Hematopoietic multipotent progenitor cell treated with erythropoietin and hydrocortisone succinate and interleukin-3 and kit ligand, for 6 days (in vitro differentiated cells): ENCODE measurements at places on chromosomes 4 and X.
A peak's percentile ranks its signal among the peaks of the same experiment; 100 is the strongest.

DNA sequence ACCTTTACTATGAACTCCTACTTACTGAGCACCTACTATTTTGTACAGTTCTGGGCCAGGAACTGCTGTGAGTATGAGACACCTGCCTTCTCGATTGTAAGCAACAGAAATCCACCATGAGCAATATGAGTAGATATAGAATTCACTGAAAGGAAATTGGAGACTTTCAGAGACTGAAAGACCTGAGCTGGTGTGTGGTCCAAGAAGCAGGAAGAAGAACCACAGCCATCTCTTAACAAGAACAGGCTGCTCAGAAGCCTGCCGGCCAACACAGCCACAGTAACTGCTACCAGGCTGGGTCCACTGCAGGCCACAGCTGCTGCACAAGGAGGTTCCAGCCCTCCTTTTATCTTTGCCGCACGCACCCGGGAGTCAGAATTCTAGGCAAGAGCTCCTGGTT is 10.8 kb upstream of the ACSL1 start:
- DNase-seq, result no peak

DNA sequence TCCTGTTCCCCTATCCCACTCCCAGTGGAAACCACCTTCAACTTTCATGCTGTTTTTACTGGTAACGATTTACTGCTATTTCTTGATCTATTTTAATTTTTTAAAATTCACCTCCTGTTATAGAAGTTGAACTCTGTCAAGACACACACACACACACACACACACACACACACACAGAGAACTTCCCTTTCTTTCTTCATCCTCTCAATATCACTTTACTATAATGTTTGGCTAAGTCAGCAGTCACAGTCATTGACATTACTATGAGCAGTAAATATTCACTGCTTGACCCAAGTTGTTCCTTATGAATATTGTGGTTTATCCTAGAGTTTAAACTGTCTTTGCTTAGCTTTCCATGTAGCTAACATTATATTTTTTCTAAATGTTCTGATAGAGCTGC is 24.0 kb upstream of the SGMS2 start:
- peak; percentile 15 for DNase-seq

- DNase-seq, result no peak
These were observed 33.7 kb upstream of the LIMCH1 start for GRCh38 chr4:41504167-41504818.

- peak; percentile 27 for DNase-seq
These were observed 36.3 kb upstream of the REST start for GRCh38 chr4:56871371-56871866.

- DNase-seq, result peak; percentile 59
These were observed 773 bp downstream of the PRMT9 start for GRCh38 chr4:147683188-147683591.

GRCh38 chr4:15354371-15355297 is 73.2 kb upstream of the C1QTNF7 start:
- DNase-seq, result no peak

- DNase-seq, result peak; percentile 77
These were observed 357.7 kb upstream of the BOD1L1 start for GRCh38 chr4:13984991-13985800.

DNA sequence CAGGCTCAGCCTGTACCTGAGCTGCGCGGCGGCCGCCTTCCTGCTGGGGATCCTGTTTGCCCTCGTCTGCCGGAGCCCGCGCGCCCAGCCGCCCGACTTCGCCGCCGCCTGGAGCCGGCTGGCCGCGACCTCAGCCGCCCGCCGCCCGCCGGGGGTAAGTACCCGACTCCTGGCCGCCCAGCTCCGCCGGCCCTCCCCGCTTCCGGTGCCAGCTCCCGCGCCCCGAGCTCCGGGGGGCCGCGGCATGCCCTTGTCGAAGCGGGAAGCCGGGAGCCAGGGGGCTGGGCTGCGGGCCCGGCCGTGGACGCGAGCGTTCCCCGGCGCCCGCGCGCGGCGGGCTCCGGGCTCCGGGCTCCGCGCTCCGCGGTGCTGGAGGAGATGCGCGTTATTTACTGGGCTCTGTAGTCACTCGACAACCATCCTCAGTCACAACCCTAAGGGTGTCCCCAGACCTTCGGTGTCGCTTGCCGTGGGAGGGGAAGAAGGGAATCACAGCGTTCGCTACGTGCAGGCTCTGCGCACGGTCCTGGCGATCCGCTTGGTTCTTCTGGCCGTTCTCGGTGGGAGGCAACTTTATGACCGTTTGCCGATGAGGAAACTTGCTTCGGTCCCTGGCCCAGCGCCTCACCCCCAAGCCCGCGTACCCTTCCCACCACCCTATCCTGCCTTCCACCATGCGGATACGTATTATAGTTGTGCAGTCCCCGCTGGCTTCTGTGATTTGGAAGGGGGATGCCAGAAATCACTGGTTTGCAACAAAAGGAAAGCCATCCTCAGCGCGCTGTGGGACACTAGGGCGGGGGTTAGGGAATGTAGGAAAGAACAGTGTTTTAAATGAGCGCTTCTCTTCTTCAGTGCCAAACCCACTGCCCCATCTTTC is 944 bp downstream of the SNX25 start:
- DNase-seq, result peak; percentile 38

DNA sequence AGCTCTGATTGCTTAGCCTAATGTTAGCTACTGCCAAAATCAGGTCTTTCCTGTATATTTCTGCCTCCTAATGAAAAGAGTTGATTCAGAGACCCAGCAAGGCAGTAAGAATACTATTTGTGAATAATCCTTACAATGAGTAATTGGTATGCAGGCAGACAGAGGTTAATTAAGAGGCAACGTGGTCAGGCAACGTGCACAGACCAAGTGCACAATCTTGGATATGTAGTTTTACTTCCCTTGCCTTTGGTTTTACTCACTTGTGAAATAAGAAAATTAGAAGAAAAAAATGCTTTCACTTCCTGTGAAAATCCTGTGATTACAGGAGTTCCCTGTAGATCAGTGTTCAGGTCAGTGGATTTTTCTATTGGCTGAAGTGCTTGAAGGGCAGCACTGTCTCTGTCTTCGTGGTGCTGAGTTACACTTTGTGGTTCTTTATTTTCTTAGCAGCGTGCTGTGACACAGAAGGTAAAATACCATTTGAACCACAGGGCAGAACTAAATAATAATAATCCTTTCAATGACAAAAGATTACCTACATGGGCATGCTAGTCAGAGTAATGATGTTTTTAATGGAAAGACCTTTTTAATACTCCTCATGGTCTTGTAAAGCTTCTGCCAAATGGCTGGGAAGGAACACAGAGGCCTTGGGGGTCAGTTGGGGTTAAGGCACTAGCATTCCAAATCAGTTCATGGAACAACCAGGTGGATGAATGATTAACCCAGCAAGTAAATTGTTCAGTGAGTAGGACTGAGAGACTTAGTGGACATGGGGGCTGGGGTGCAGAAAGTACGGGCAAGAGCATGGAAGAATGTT is 430.9 kb downstream of the MAPK10 start:
- no peak for DNase-seq

DNA sequence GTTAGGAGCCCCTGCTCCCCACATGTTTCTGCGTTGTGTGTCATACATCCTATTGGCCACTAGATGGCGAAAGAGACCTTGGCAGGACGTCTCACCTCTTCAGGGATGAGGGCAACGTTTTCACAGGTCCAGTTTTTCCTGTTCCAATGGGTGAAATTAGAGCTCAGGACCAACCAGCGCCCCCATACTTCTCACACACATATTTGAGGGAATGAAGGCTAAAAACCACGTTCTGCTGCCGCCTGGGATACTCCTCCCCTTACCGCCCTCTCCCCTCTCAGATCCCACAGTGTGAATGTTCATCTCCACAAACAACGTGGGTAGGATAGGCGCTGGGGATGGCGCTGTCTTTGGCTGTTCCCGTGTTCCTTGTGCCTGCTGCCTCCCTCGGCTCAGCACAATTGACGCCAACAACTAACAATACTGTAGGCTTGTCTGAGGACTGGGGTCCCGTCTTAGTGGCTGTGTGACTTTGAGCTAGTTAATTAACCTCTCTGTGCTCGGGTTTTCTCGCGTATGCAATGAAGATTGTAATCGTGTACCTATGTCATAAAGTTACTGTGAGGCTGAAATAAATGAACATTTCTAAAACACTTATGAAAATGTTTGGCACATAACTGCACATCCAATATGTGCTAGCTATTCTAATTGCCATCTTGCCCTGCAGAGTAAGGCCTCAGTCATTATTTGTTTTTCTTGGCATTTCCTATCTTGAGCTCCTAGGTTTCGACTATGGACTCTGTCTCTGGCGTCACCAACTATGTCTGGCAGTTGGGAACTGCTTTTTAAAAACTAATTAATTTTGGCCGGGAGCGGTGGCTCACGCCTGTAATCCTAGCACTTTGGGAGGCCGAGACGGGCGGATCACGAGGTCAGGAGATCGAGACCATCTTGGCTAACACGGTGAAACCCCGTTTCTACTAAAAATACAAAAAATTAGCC is 181.3 kb upstream of the STK26 start:
- DNase-seq, result peak; percentile 77

DNA sequence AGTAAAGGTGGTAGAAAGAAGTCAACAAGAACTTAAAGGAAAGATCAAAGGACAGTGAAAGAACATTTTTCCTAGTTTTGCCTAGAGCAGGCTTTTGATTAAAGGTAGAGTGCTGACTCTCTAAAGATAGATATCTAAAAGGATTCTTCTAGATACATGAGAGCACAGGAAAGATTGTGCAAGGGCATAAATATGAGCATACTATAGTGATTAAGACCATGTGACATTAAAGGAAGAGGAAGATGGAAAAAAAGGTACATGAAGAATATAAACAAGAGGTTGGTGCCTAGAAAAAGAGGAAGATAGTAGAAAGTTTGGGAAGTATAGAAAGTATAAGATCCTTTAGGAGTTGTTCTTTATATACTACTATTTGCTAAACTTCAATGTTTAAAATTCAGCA is 26.1 kb upstream of the TET2 start:
- peak; percentile 51 for DNase-seq

- DNase-seq, result no peak
These were observed 65.2 kb upstream of the TENT5D start for GRCh38 chrX:80354966-80355465.

GRCh38 chr4:2365913-2366210 is 52.6 kb downstream of the ZFYVE28 start:
- no peak for DNase-seq

GRCh38 chr4:19227701-19228100 is 1024.0 kb upstream of the SLIT2 start:
- DNase-seq, result no peak

DNA sequence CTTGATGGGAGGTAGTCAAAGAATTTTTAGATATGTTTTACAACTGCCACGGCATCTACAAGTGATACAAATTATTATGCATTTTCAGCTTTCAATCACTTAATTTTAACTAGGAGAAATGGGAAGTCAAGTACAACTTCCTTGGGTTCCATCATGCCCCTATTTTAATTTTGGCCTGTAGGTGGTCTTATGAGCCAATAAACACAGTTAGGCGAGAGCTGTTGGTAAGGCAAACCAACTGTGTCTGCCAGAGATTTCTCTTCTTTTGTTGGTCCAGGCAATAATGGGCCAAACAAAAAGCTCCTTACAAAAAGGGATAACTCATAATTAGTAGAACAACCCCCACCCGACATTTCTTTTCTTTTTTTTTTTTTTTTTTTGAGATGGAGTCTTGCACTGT is 63.3 kb upstream of the ARX start:
- no peak for DNase-seq

- peak; percentile 24 for DNase-seq
These were observed 642.8 kb upstream of the DIPK2B start for GRCh38 chrX:45843518-45843917.

DNA sequence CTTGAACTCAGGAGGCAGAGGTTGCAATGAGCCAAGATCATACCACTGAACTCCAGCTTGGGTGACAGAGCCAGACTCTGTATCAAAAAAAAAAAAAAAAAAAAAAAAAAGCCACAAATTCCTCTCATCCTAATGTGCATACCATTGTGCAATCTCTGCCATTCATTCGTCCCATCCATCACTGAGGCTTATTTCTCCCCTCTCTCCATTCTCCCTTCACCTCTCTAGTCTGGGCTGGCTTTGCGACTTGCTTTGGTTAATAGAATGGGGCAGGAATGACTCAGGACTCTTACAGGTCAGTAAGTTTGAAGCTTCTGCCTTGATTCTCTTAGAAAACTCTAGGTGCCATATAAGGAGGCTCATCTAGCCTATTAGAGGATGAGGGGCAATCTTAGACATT is 60.3 kb upstream of the DDX3X start:
- no peak for DNase-seq

DNA sequence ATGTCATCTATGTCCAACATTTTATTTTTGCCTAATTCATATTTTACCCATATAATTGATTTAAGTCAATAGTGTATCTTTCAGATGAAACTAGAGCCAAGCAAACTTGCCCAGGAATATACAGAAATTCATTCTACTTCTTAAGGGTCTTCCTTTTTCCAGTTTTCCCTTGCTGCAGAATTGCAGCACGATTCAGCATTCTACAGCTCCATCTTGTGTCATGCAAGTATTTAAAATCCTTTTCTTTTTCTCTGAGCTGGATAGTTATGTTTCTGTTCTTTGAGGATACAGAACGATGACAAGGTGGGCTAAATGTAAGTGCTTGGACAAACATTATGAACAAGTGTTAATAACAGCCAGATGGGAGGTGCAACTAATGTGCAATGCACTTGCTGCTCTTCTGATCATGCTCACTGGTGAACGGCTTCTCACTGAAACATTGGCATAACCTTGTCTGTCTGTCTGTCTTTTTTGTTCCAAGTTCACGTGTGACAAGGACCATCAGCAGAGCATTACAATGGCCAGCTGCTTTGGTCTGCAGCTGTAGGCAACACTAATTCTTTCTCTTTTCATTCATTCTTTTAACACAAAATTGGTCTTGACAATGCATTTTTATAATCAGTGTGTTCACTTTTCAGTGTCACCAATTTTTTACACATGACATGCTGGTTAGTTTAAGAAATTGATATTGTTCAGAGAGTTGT is 1821.7 kb downstream of the ARAP2 start:
- no peak for DNase-seq

GRCh38 chr4:158444621-158445020 is 77.1 kb upstream of the RXFP1 start:
- DNase-seq, result no peak

GRCh38 chr4:76616526-76616925 is 181.5 kb downstream of the SHROOM3 start:
- DNase-seq, result no peak

DNA sequence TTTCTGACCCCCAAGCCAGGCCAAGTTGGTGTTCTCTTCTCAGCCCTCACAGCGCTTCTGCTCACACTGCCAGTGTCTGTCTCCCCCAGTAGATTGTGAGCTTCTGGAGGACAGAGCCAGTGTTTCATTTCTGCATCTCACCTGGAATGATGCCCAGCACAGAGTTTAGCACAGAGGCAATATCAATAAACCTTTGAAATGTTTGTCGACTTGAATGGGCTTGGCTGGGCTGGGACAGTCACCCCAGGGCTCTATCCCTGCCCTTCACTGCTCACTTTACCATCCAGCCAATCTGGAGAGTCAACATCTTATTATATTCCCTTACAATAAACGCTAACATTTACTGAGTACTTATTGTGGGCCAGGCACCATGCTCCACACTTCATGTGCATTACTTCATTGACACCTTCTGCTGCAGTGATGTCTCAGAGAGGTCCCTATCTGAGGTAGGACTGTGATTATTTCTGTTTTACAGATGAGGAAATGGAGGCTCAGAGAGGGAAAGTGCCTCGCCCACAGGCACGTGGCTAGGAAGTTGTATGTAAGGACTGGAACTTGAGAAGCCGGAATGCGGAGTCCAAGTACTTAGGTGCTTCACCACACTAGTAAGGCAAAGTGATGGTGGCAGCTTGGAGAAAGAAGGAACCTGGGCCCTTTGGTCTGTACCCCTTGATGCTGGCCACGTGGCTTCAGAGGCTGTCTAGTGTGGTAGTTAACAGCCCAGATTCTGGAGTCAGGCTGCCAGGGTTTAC is 19.5 kb downstream of the EFNB1 start:
- DNase-seq, result no peak

- no peak for DNase-seq
These were observed 3.5 kb upstream of the CDS1 start for GRCh38 chr4:84579403-84579776.
